ENCODE measurements at places on chromosomes 3 and 15. TPM values are rescaled to one million over a fixed set of nuclear protein-coding genes. Genes with fewer than 3 reads are reported as not detected.

PPP1R14D gene
- total RNA-seq: 0.34 TPM

RHCG gene
- total RNA-seq: not detected

HAPLN3 gene
- 4.4 TPM for total RNA-seq

SH3GL3 gene
- total RNA-seq: not detected

CHDH gene
- total RNA-seq: 18.8 TPM

TGFBR2 gene
- 166 TPM for total RNA-seq

GOLGA8Q gene
- 1.1 TPM for total RNA-seq

CTXN2 gene
- not detected for total RNA-seq

NR2C2 gene
- total RNA-seq: 24.9 TPM

SMAD6 gene
- total RNA-seq: 112 TPM

MYD88 gene
- 73.3 TPM for total RNA-seq

NDN gene
- total RNA-seq: 23.4 TPM

ADPRH gene
- total RNA-seq: 18.9 TPM

SI gene
- total RNA-seq: not detected

DMXL2 gene
- total RNA-seq: 42.6 TPM

A4GNT gene
- total RNA-seq: not detected

GPR27 gene
- 2.0 TPM for total RNA-seq

VWA5B2 gene
- not detected for total RNA-seq

COLQ gene
- 3.2 TPM for total RNA-seq

TRH gene
- total RNA-seq: not detected

KCNAB1 gene
- 5.2 TPM for total RNA-seq

RGMA gene
- 6.8 TPM for total RNA-seq

CBLB gene
- total RNA-seq: 30.5 TPM

MORC1 gene
- not detected for total RNA-seq

CCR1 gene
- total RNA-seq: 52.2 TPM

PPP2R3A gene
- 35.6 TPM for total RNA-seq

ANKUB1 gene
- total RNA-seq: 3.7 TPM

SAMMSON gene
- total RNA-seq: not detected

FANCD2OS gene
- total RNA-seq: not detected

SUSD5 gene
- total RNA-seq: not detected

CPEB1 gene
- total RNA-seq: 2.3 TPM

LMAN1L gene
- total RNA-seq: not detected

CSPG4 gene
- 21.0 TPM for total RNA-seq

NUP210 gene
- total RNA-seq: 23.0 TPM

SPINT1 gene
- 128 TPM for total RNA-seq

GUCA1C gene
- not detected for total RNA-seq

ASTE1 gene
- 0.67 TPM for total RNA-seq

AADACL2 gene
- 1.6 TPM for total RNA-seq

SELENOS gene
- 48.2 TPM for total RNA-seq

SAXO2 gene
- 58.6 TPM for total RNA-seq
